ENCODE measurements at places on chromosomes 13 and 19.

- no peak for DNase-seq
These were observed 19.2 kb downstream of the PARP4 start for GRCh38 chr13:24493356-24493755.

DNA sequence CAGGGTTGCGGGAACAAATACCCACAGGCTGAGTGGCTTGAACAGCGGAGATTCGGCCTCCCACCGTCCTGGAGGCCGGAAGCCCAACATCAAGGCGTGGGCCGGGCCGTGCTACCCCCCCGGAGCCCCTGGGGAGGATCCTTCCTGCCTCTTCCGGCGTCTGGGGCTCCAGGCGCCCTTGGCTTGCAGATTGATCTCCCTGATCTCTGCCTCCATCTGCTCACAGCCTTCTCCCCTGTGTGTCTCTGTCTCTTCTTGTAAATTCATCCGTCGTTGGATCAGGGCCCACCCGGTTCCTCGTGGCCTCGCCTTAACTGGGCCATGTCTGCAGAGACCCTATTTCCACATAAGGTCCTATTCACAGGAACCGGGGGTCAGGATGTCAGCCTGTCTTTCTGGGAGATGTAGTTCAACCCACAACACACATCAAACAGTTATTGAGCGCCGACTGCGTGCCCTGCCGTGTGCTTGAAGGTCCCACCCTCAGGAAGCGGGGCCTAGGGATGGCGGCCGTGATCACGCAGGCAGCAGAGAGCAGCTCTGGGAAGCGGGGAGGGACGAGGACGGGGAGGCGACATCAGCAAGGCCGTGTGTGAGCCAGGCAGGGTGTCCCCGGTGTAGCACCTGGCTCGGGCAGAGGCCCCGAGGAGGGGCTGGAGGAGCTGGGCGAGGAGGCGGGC, 21.3 kb downstream of the HCN2 start:
- peak; percentile 60 for DNase-seq

GRCh38 chr19:1631557-1632100, 20.8 kb downstream of the TCF3 start:
- no peak for DNase-seq

DNA sequence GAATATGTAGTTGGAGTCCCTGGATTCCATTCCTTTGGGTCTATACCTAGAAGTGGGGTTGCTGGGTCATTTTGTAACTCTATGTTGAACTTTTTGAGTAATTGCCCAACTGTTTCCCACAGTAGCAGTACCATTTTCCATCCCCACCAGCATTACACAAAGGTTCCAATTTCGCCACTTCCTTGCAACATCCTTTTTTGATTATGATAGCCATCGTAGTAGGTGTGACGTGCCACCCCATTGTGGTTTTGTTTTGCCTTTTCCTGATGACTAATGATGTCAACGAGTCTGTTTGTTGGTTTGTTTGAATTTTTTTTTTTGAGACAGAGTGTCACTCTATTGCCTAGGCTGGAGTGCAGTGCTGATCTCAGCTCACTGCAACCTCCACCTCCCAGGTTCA, 3.3 kb upstream of the PEX11G start:
- no peak for DNase-seq

DNA sequence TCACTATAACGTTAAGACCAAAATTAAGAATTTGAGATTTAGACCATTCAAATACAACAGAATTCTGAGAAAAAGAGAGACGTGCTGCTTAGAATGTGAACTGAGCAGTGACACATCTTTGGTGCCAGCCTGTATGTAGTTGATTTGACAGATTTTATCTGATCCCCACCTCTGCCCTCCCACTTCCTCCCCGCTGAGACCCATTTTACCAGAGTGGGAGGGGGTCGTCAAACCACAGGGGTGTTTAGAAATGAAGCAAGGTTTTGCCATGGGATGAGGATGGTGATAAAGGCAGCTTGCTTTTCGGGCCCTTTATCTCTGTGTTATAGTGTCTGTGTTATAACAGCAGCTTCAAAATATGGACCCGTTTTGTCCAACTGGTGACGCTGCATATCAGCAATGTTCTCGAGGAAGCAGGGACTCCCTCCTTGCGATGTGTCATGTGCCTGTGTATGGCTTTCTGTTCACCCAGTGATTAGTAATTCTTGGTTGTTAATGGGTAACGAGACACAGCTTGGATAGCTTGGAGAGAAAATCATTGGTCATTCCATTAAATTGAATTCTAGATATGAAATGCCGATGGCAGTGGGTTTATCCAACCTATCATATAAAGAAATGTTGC, 125.0 kb downstream of the HS6ST3 start:
- no peak for DNase-seq

DNA sequence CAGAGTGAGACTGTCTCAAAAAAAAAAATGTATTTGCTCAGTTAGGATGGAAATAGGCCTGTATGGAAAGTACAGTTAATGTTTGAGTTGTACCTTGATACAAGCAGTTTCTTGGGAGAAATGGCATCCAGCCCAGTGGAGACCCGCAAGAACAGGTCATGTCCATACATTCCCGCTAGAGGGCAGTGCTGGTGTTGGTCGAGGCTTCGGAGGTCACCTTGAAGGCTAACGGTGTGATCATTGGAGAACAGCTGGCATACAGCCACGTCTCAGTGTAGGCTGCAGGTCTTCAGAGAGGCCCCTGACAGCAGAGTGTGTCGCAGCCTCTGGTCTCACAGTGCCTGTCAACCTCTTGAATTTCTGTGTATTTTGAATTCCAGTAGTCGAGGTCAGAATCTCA, 7.5 kb downstream of the ZNF610 start:
- peak; percentile 38 for DNase-seq

DNA sequence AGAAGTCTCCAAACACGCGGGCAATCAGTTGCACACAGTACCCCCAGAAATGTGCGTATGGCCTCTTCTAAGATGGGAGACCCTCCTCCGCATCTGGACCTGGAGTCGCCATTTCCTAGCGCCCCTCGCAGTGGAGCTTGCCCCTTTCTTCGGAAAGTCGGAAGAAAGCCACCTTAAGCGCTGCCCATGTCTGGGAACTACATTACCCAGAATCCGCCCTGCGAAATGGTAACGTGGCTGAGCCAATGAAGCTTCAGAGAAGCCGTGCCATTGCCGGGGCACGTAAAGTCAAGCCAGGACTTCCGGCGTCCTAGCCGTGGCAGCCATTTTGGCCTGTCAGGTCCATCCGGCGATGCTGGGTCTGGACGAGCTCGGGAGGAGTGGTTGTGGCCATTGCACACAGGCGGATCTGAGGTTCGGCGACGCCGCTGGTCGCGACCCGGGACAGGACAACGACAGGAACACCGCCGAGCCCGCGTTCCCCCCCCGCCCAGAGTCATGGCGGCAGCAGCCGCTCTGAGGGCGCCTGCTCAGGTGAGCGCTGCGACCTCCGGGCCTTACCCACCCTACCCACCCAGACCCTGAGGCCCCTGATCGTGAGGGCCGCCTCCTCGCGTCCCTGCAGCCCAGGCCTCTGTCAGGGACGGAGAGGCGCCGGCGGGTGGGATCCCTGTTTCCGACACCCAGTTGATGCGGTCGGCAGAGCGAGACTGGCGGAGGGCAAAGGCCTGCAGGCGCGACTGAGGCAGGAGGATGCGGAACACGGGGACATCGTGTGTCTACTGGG, at the start of gene ZNF586:
ZNF586 (plus strand) TSS at position 332 of the 787 bp plus-strand sequence; CDS start at position 499, 167 bp downstream.
- peak; percentile 93 for DNase-seq

- DNase-seq: peak; percentile 43
These were observed 815 bp downstream of the MAP3K10 start for GRCh38 chr19:40191836-40192646.

- no peak for DNase-seq
These were observed 1.7 kb upstream of the EML2 start for GRCh38 chr19:45640849-45641273.

- DNase-seq: no peak
These were observed 10.0 kb downstream of the NDUFB7 start for GRCh38 chr19:14561847-14562351.

DNA sequence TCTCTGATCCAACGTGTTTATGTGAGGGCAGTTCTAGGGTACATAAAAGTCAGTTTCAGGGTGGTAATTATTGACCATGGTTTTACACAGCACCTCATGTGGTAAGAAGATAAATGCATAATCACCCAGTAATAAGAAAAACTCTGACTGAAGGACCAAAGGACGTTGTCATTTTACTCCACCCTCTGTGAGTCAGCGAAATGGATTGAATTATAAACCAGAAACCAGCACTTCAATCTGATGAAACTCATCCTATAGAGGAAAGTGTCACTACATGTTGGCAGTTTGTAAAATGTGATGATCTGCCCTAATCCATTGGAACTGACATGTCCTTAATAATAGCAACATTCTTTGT, 406.8 kb downstream of the KLF5 start:
- DNase-seq: no peak

DNA sequence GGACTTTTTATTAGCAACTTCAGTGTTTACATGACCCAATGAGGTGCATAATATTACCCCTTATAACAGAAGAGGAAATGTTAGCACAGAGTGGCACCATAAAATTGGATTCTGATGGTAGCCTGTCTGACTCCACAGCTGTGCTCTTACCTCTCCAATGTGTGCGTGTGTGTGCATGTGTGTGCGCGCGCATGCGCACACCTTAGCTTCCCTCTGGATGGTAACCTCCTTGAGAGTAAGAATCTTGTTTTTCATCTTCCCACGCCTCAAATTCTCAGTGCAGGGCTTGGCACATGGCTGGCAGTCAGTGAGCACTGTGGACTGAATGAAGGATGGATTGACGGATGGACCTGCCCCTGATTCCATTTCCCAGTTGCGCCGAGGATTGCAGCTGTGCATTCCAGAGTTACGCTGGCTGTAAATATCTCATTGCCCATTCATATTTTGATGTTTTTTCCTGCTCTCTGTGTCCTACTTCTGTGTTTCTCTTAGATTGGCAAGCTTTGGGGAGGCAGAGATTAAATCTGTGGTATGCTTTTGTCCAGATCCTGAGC, 99.2 kb upstream of the WASF3 start:
- no peak for DNase-seq

GRCh38 chr19:17526922-17527321, 15.5 kb downstream of the PGLS start:
- DNase-seq: no peak

DNA sequence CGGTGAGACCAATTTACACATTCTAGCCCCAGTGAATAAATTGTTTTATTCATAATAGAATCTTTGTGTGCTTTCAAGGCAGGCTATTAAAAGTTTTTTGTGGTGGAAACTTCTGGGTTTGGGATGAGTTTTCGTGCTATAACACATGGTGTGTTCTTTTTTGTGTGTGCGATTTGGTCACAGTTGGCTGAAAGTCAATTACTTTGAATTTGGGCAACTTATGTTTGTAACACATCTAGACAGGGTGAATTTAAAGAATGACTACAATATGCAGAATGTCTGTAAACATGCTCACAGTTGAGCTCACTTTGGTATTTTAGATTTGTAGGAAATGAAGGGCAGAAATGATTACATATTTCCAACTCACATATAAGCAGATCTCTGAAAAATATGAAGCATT, 307.1 kb downstream of the OXGR1 start:
- no peak for DNase-seq

- DNase-seq: no peak
These were observed 3.1 kb upstream of the SPIB start for GRCh38 chr19:50415661-50416033.

DNA sequence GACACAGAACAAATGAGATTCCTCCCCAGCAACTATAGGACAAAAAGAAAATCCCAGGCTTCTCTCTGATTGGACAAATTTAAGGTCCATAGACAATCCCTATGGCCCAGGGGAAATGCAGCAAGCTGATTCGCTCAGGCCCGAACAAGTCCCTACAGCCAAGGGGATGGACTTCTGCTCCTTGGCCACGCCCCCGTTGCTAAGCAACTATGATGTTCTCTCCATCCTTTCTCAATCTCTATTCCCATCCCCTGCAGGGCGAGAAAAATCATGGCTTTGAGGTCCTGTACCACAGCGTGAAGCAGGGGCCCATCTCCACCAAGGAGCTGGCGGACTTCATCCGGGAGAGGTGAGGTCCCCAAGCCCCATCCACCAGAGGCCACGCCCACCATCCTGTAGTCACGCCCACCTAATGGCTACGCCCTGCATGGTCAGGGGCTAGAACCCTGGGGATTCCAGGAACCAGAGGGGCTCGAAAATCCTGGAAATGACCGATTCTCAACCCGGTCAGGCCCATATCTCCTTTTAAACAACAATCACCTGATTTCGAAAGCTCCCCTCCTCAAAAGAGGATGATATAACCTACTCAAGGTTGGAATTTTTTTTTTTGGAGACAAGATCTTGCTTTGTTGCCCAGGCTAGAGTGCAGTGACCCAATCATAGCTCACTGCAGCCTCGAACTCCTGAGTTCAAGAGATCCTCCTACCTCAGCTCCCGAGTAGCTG, 11.4 kb downstream of the FCHO1 start:
- DNase-seq: no peak

DNA sequence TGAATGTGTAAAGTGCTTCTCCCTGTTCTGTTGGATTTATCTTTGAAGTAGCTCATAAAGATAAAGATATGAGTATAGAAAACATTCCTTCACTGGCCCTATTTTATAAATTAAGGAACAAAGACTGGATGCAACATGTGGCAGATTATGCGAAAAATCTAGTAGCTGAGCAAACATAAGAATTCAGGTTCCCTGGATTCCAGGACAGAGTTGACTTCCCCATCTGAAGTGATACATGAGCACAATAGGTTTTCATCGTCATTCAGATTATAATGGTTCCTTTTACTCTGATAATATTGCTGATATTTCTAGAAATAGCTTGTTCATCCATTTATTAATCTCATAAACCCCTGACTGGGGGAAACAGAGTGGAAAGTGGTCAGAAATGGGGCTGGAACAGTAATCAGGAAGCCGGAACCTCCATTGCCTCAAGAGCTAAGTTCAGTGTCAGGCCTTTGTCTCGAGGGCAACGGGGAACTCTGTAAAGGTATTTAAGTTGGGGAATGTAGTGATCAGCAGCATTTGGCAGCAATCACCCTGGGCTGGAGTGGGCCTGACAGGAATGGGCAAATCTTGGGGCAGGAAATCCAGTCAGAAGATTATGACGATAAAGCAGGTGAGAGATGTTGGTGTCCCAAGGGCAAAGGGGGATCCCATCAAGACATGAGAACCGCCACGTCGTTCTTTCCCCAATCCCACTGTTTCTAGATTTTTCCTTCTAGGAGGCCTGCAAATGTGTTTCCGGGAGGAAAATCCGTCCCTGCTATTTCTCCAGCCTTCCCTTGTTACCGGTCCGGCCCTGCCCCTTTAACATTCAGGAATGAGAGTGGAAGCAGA, 232.5 kb upstream of the SERP2 start:
- no peak for DNase-seq

DNA sequence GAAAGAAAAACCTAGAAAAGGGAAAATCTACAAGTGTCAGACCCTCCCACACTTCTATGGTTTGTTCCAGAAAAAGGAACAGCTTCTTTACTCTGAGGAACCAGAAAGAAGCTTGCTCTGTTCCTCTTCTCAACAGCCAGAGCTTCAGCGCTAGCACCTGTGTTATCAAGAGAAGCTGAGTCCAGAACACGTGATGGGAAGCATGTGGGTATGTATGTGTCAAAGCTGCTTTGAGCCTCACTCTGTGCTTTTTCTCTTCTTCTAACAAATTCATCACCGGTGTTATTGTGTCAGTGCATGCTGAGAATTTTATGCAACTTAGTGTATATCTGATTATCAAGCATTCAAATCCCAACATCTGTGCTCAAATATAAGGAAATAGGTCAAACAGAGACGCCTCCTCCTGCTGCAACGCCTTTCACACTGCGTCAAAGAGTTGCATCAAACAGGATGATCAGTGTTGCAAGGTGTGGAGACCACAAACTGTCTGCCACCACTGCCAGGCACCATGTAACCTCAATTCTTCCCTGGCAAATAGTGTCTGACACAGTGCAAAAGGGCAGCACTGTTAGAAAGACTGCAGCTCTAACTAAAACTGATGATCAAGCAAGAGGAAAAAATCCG, 83.9 kb downstream of the LRRC63 start:
- DNase-seq: peak; percentile 5
